ENCODE measurements at places on chromosomes 5 and 9.

GRCh38 chr5:156934450-156935211 is 28.4 kb downstream of the TIMD4 start:
- no peak for DNase-seq

GRCh38 chr5:345404-346195 is 24.1 kb downstream of the AHRR start:
- DNase-seq, result no peak

DNA sequence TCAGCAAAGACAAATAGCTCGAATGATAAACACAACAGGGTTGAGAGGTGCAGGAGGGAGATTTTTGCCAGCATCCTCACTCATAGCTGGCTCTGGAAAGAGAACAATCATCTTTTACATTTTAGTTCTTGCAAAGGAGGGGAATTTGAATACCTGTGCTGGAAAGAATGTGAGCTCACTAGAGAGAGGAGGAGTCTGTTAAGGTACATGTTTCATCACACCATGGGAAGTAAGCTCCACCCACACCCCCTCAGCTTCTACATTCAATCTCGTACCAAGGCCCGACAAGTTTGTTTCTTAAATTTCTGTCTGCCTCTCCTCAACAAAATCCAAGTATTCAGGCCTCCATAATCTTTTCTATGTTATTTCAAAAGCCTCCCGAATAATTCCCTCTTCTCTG is 254.6 kb downstream of the BRINP1 start:
- no peak for DNase-seq

DNA sequence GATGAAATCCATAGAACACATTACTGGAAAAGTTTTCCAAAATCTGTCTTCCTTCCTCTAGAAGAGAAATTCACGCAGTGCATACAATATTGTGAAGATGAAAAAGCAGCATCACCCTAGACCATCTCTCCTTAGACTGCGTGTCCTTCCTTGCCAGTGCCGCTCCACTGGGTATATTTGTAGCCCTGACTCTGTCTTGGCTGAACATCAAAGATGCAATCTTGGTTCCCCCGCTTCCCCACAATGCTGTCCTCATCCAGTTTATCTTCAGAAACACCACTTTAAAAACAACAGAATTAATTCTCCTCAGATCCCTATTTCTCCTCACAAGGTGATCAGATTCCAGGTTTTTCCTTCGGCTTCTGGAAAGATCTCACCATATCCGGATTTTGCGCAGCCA is 53.9 kb downstream of the ROR2 start:
- DNase-seq, result no peak

DNA sequence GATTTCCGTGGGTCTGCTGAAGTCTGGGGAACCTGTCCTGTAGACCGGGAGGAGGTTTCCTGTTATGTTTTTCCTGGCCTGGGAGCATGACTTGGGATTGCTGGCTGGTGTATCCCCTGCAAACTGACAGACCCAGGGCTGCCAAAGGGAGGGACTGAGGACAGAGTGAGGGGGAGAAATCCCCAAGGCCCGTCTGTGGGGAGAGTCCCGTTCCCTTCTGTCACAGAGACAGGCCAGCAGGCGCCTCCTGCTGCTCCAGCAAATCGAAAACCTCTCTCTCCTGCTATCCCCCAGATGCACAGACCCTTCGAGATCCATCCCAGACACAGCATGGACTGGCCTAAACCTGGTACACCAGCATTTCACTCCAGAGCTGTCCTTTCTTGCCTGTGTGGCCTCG is 56.2 kb upstream of the ALDH1B1 start:
- no peak for DNase-seq

DNA sequence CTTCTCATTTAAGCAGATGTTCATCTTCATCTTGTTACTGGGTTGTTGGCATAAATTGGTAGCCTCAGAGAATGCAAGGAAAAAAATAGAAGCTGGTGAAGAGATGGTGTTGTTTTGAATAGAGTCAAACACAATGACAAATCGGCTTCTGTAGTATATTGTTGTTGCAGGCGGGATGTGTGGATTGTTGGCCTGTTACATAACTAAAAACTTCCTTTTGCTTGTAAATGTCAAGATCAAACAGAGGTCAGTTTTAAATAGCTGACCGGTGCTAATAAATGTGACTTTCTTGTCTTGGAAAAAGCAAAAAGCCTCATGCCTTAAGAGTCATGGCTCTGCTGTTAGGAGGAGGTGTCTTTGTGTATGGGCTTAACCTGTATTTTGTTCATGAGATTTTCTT is 59.2 kb downstream of the CCDC192 start:
- no peak for DNase-seq

DNA sequence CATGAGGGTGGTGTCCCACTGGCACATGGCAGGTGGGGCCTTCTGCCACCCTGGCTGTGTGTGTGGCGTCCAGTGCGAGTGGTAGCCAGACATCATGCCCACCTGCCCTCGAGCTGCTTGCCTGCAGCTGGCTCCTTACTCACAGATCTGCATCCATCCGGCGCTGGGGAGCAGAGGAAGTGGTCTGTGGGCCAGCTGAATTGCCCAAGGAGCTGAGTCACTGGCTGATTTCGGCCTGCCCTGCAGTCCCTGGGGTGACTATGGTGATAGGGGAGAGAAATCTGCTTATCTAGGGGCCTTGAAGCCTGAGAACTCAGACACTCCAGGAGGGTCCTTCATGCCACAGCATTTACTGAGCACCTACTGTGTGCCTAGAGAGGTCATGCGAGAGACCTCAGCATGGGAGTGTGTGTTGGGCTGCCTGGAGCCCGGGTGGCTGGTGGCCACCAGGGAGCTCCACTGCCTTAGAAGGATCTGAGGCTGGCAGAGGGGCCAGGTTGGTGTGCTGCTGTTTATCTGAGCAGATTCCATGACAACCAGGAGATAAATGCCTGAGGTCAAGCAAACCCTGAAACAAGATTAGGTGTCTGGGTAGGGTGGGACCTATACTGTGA is 57.1 kb downstream of the SLC22A5 start:
- no peak for DNase-seq

All from stimulated activated CD8-positive, alpha-beta memory T cell treated with anti-CD3 and anti-CD28 coated beads, Interleukin-15, amount 100 ng/mL, for 4 hours (primary cell).